ENCODE measurements at places on chromosomes 7 and 10.

- no peak for DNase-seq
Measured at GRCh38 chr7:113452245-113452644, 333.9 kb upstream of the SMIM30 start.

DNA sequence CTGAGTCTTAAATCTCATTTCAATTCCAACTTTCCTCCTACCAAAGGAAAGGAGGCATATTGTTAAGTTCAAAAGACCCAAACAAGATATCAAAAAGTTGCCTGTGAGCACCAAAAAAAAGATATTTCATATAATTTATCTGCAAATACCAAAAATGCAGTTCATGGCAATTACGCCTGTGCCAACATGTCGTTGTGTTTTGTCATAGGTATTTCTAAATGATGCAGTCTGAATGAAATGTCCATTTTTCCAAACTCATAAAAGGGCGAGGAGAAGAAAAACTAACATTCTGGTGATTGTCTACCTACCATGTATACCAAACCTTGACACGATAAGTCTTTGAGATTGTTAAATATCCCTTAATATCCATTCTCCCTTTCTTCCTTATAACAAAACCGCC is 109.8 kb downstream of the SGMS1 start:
- DNase-seq: no peak

GRCh38 chr7:132799081-132799413 is 222.8 kb upstream of the PLXNA4 start:
- DNase-seq: no peak

DNA sequence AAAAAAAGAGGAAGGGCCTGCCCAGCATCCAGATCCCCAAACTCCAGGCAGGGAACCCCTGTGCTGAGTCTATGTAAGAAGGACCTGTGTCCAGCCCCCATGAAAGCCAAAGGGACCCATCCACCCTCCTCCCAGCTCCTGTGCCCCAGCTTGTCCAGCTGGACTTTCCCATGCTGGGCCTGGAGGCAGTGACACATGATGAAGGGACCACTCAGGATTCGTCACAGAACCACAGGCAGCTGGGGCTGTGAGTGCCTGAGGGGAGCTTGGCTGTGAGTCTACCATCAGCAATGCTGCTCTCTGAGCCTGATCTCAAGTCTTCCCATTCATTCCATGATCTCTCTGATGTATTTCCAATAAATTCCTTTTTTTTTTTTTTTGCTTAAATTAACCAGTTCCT is 36.2 kb upstream of the MNX1 start:
- DNase-seq: peak; percentile 96

DNA sequence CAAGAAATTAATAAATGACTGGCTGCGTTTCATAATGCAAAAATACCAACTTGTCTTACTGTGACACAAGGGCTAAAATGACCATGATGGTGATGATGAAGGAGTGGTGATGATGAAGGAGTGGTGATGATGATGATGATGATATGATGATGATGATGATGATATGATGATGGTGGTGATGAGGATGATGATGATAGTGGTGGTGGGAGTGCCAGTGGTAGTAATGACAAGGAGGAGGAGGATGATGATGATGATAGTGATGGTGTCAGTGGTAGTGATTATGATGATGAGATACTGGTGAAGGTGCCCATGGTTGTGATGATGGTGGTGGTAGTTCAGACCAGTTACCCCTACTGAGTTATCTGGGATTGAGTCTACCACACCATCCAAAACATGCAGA is 265.9 kb downstream of the FGFR2 start:
- DNase-seq: no peak

- no peak for DNase-seq
Measured at GRCh38 chr7:24422441-24423010, 138.5 kb downstream of the NPY start.

GRCh38 chr7:149625340-149625946 is 127.8 kb upstream of the ZNF746 start:
- DNase-seq: peak; percentile 13

DNA sequence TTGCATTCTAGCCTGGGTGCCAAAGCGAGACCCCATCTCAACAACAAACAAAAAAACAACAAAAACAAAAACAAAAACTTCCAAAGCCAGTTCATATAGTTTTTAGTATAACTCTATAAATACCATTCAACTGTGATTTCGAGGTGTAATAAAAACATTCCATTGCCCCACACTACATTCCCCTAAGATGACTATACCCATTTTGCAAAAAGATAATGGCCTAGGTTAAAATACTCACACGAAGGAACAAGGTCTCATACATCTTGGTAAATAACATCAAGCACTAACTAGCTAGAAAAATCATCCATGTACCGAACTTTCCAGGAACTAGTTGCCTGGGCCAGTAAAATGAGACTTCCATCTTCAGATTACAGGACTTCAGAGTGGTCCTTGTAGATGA is 55.4 kb downstream of the GLI3 start:
- no peak for DNase-seq

DNA sequence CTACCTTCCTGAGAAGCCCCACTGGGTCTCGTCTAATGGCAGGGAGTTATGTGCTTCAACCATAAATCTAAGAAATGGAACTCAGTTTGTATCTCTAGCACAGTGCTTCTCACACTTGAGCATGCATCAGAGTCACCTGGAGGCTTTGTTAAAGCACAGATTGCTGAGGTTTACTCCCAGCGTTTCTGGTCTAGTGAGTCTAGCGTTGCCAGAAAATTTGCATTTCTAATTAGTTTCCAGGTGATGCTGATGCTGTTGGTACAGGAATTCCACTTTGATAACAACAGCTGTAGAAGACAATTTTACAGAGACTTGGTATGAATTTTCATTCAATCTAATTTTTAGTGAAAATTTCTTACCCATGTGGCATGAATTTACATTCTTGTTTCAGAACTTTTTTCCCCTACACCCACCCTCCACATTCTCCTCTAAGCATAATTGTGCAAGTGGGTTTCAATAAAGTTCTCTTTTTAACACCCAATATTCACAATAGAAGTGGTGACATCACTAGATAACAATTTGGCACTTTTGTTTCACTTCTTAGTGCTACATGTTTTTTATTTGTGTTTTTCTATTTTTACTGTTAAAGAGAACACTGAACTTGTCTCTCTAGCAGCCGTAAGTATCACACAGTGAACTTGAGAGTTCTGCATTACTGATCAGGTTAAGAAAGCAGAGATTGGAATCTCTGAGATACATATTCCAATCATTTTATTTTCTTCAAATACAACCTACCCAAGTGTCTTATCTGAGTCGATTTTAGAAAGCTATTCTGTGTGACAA is 48.4 kb upstream of the BET1 start:
- no peak for DNase-seq
